ENCODE measurements at places on chromosomes 6 and 20.

GRCh38 chr20:59955131-59955796 lies 3.0 kb upstream of the CDH26 start:
- DNase-seq: no peak

DNA sequence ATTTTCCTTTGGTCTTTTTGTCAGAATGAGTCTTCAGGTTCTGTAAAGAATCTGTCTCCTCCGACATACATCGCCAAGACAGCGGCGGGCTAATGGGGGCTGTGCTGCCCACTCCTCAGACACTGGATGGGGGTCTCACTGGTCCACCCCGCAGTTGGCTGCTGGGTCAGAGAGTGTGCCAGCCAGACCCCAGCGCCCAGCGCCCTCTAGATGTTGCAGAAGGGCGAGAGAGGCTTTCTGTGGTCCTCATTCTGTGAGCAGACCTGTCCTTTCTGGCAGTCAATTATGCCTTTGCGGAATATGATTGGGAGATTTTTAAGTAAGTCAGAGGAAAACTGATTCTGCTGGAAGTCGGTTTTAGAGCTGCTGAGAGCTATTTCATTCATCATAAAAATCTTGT lies 7.8 kb upstream of the CCR6 start:
- DNase-seq: no peak

- no peak for DNase-seq
Observed at GRCh38 chr20:5592165-5592564, 158.0 kb upstream of the SHLD1 start.

- DNase-seq: no peak
Observed at GRCh38 chr6:106118835-106119431, 32.8 kb downstream of the PRDM1 start.

DNA sequence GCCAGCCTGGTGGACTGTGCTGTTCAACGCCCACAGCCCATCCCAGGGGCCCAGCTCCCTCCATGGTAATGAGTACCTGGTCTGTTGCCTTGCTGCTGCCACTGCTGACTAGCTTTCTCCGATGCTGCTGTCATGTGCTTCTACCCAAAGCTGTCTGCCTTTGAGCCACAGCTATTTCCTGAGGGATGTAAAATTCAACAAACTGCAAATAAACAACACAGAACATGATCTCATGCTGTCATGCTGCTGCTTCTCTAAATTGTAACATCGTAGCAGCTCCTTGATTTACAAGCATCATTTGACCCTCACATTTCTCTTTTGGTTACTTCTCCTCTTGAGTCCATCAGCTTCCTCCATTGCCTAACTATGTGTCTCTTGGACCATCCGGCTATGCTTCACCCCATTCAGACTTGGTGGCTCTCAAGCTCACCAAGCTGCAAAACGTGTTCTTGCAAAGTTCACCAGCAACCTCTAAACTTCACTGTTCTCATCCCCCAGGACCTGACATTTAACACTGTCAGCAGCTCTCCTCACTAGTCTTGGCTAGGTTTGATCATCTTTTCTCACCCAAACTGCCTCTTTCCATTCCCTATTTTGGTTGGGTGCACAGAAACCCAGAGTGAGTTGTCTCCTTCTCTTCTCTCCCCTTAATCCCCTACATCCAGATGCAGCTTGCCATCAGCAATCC lies 54.6 kb downstream of the FYN start:
- no peak for DNase-seq

DNA sequence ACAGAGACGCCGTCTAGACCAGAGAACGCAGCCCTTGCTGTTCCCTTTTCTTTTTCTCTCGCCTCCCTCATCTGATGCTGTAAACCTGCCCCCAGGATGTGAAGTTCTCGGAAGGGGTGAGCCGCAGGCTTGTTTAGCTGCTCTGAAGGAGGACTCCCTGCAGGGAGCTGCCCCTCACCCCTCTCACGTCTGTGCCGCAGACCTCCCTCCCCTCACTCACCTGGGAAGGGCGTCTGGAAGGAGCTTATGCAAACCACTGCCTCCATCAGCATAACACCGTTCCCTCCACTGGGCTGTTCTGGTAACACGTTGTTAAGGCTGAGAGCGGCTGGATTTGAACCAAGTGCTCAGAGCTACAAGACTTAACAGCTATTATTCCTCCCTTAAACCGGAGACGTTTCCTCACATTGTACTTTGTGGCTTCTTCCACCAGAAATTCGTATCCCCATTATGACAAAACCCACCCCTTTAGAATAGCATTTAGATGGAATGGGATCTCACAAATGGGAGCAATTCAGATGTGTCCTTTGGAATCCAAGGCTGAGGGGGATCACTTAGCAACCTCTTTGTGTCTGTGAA lies 99.8 kb downstream of the SMOC2 start:
- no peak for DNase-seq

- DNase-seq: no peak
Observed at GRCh38 chr6:142440600-142441293, 138.9 kb downstream of the ADGRG6 start.

DNA sequence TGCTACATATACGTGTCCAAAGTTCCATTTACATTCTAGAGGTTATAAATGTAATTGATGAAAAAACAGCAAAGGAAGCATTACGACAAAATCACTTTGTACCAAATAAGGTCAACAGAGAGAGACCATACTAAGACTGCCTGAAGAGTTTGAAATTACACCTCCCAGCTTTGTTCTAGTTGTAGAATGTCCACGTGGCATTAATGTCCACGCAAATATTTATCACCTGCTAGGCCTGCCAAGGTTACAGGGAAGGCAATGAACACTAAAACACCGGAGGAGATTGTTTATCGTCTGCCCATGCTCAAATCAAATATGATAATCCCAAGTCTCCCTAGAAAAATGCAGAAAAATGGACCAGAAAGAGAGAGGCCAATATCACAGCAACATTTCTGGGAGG lies 6.2 kb downstream of the RALGAPA2 start:
- no peak for DNase-seq

Data from CD4-positive, alpha-beta T cell treated with Interferon gamma for 1 hour (primary cell).